ENCODE measurements at places on chromosomes 5 and 9. TPM values are rescaled to one million over a fixed set of nuclear protein-coding genes. Genes with fewer than 3 reads are reported as not detected.

DNA sequence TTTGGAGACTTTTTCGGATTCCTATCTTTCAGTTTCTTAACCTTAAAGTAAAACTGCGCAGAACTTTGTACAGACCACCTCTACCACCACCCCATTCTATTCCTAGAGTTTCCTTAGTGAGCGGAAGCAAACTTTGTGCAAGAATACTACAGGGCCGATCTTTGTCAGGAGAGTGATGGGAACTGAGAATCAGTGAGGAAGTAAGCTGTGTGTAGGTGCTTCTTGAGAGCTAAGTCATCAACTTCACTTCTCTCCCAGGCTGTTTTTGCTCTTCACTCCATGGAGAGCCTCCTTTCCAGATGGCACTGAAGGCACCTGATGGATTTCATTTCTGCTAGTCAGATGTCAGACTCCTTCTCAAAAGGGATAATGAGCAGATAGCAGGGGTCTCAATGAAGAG is 127.3 kb downstream of the SPATA31D1 start:
- H3K4me3 ChIP-seq, result no peak overlapping the region
- DNase-seq, result no peak
- H3K36me3 ChIP-seq, result no peaks in the 10 kb centered on the region
- no peaks in the 10 kb centered on the region for H3K27me3 ChIP-seq

The BTNL9 gene
- not detected for total RNA-seq

The C1QTNF2 gene
- total RNA-seq, result 21.1 TPM

DNA sequence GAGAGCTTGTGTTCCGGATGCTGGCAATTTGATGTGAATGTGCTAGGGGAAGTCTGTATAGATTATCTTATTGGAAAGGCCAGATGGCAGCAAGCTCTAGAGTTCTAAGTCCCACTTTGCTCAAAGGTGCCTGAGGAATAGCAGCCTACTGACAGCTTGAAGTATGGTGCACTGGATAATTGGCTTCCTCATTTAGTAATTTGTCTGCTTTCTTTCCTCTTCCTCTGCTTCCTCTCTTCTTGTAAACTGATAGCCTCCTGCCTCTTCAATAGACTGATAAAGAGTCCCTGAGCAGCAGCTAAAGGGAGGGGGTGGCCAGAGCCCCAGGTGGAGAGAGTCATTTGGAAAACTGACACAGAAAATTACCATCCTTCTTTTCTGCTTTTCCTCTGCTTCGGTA is 177.3 kb downstream of the FGF1 start:
- H3K36me3 ChIP-seq, result no peaks in the 10 kb centered on the region
- no peak overlapping the region for H3K4me3 ChIP-seq
- no peaks in the 10 kb centered on the region for H3K27me3 ChIP-seq
- H3K27ac ChIP-seq, result no peak overlapping the region
- peaks cover 3% of the 10 kb centered on the region for H3K4me1 ChIP-seq

- DNase-seq, result no peak
- H3K36me3 ChIP-seq, result peaks cover 50% of the 10 kb centered on the region
- H3K27me3 ChIP-seq, result no peaks in the 10 kb centered on the region
- no peaks in the 10 kb centered on the region for H3K4me1 ChIP-seq
These were observed 28.1 kb downstream of the UBTD2 start for GRCh38 chr5:172255444-172255843.

DNA sequence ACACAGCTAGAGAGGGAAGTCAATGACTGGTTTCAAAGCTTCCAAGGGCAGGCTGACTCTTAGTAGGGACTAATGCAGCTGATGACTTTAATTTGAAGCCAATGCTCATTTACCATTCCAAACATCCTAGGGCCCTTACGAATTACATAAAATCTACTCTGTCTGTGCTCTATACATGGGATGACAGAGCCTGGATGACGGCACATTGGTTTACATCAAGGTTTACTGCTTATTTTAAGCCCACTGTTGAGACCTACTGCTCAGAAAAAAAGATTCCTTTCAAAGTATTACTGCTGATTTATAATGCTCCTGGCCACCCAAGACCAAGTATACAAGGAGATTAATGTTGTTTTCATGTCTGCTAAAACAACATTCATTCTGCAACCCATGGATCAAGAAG is 74.1 kb downstream of the DAP start:
- no peak overlapping the region for H3K27ac ChIP-seq
- no peaks in the 10 kb centered on the region for H3K36me3 ChIP-seq
- no peaks in the 10 kb centered on the region for H3K27me3 ChIP-seq
- no peak for DNase-seq

The NELFB gene
- total RNA-seq, result 65.5 TPM

- H3K4me3 ChIP-seq, result no peak overlapping the region
- H3K27ac ChIP-seq, result no peak overlapping the region
- H3K4me1 ChIP-seq, result no peaks in the 10 kb centered on the region
- H3K36me3 ChIP-seq, result no peaks in the 10 kb centered on the region
These were observed 2167.7 kb upstream of the WWC1 start for GRCh38 chr5:166123717-166124116.

DNA sequence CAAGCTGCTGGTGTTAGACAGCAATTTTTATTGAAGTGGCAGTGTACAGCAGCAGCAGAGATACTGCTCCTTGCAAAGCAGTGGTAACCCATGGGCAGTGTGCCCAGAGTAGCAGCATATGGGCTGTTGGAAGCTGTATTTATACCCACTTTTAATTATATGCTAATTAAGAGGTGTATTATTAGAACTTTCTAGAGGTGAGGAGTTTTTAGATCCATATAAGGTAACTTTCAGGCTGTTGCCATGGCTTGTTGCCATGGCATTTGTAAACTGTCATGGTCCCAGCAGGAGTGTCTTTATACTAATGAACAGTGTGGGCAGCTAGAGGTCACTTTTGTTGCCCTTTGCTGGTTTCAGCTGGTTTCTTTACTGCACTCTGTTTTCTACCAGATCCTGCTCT is 3.7 kb upstream of the PJA2 start:
- no peaks in the 10 kb centered on the region for H3K27me3 ChIP-seq
- no peak overlapping the region for H3K4me3 ChIP-seq
- peaks cover 20% of the 10 kb centered on the region for H3K4me1 ChIP-seq
- no peak overlapping the region for H3K27ac ChIP-seq
- H3K36me3 ChIP-seq, result no peaks in the 10 kb centered on the region
- no peak for DNase-seq
